ENCODE measurements at places on chromosomes 1 and 21.

GRCh38 chr1:239735111-239735510 is 348.7 kb downstream of the CHRM3 start:
- DNase-seq: no peak

DNA sequence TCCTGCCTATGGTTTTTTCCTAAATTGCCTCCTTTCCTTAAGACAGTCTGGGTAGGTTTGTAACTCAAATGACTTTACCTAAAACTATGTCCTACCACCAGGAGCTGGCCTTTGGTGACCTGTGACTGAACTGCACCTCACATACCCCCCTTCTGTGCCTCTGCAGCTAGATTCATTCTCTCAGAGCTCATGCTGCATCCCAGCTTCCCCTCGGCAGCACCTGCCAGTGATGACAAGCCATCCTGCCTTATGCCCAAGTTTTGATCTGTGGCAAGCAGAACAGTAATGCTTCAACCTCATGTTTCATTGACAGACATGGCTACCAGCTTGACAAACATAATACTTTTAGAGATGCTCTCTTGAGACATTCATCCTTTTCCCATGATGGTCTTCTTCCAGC is 141.9 kb downstream of the TSEN15 start:
- no peak for DNase-seq

DNA sequence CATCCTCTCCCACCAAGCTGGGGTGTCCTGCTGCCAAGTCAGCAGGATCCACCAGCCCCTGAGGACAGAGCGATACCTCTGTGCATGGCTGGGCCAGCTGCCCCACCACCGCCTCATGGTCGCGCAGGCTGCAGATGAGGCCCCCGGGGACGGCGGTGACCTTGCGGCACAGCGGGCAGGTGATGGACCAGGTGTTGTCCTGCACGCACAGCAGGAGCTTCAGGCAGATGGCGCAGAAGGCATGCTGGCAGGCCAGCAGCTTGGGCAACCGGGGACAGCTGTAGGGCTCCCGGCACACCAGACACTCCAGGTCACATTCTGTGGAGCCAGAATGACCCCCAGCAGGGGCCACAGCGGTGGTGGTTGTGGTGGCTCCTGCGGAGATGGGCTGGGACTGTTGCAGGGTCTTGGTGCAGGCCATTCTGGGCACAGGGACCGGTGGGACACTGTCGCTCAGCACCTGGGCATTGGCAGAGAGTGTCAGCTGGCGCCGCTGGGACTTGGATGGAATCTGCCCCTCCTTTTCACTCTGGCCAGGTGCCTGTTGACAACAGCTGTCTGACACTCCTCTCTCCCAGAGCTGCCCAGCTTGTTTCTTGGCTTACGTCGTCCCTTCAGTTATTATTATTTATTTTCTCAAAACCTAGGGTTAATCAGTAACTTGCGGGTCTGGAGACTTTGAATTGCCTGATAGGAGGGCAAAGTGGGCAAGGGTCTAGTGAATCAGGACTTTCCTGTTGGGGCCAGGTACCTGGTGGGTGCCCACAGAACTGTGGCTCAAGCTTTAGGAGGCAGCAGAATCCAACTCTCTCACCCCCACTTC is at the start of gene RNF186:
TSS of gene RNF186 (minus strand) at position 603 of the 823 bp plus-strand sequence. CDS start at position 421, 182 bp downstream.
- DNase-seq: peak; percentile 78

DNA sequence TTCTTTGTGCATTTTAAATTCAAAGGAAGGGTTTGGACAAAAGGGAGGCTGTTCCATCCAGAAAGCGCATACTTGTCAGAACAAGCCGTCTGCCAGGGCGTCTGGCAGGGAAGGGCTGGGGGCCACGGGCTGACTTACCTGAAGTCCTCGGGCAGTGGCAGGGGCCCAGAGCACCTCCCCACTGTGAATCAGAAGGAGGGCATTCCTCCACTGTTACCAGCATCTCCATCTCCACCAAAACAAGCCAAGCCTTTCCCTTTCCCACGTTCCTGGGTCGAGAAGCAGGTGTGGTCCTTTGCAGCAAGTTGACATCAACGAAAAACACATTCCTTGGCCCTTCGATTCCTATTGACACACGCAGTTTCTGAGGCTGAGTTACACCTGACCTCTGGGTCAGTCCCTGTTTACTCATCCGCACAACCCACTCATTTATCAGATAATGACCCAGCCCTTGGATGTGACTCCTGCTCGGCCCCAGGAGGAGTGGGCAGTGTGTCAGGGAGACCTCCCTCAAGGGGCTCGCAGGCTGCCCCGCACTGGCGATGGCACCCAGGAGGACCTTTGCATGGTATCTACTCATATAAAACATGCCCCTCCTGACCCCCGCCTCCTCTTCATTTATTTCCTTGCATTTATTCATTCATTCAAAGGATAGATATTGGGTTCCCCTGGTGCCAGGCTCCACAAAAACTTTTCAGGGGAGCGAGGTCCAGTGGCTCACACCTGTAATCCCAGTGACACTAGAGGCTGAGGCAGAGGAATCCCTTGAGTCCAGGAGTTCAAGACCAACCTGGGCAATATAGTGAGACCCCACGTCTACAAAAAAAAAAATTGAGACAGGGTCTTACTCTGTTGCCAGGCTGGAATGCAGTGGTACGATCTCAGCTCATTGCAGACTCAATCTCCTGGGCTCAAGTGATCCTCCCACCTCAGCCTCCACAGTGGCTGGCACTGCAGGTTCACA is 60.2 kb downstream of the TOMM20 start:
- no peak for DNase-seq

DNA sequence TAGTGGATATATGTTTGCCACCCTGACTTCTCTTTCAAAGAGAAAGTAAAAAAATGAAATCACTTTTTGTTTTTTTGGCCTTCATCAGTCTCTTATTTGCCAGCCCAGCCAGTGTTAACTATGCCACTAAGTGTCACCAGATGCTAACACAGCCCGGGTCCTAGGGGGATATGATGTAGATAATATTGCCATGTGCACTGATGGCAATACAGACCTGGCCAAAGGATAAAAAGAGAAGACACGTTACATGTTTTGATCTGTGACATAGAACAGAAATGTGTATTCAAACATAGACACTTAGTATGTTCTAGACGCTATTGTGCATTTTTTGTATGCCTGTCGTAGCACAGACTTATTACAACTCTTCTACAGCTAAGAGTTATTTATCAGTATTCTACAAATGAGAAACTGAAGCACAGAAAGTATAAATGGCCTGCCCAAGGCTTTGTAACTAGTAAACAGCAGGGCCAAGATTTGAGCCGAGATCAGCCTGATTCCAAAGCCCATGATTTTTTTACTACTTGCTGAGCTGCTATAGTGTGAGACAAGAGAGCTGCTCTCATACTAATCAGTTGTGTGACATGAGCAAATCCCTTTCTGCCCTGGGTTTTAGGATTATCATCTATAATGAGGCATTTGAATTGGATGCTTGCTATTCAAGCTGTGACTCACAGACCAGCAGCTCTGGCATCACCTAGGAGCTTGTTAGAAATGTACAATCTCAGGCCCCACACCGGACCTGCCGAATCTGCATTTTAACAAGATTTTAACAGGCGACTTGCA is 6.3 kb downstream of the LRRC53 start:
- DNase-seq: no peak

GRCh38 chr1:67771749-67772148 is 61.5 kb downstream of the GNG12 start:
- no peak for DNase-seq
